Stimulated activated CD8-positive, alpha-beta memory T cell treated with anti-CD3 and anti-CD28 coated beads, Interleukin-7, amount 100 ng/mL, for 48 hours (primary cell): ENCODE measurements at places on chromosomes 3 and 15.
A peak's percentile ranks its signal among the peaks of the same experiment; 100 is the strongest.

- DNase-seq, result no peak
Measured at GRCh38 chr3:47890828-47891612, 88.1 kb downstream of the DHX30 start.

- DNase-seq, result no peak
Measured at GRCh38 chr15:81092559-81092902, 41.5 kb upstream of the CFAP161 start.

DNA sequence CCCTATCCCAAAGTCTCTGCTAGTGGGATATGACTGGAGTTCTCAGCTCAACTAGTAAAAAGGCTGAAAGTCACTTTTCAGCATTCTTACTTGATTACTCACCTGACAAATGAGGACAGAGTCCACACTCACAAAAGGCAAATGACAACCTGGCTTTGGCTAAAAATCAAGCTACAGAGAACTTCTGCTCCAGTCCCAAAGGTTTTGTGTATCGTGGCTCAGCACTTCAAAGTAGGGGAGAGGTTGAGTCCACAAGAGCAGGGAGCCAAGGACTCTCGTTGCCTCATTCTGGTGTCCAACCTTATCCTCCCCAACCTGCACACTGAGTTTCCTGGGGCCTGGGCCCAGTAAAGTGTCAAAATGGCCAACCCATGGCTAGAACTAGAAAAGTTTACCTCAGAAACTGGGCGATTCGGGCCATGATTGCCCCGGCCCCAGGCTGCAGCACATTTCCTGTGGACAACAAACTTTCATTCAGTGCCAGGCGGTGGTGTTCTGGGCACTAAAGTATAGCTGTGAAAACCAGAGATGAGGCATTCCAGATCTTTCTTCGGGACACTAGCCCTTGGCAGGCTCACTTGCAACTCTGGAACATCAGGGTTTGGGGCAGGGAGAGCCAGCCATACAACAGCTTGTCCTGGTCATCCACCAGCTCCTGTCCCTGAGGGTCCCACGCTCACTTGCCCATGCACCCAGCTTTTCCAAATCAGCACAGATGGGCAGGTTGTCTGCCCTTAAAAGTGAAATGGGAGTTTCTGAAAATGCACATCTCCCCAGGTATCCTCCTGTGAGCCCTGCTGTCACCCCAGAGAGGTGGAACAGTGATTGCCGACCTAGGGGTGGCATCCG, 3.1 kb downstream of the ACAA1 start:
- no peak for DNase-seq

GRCh38 chr15:90165659-90166489, 35.3 kb upstream of the SEMA4B start:
- no peak for DNase-seq

DNA sequence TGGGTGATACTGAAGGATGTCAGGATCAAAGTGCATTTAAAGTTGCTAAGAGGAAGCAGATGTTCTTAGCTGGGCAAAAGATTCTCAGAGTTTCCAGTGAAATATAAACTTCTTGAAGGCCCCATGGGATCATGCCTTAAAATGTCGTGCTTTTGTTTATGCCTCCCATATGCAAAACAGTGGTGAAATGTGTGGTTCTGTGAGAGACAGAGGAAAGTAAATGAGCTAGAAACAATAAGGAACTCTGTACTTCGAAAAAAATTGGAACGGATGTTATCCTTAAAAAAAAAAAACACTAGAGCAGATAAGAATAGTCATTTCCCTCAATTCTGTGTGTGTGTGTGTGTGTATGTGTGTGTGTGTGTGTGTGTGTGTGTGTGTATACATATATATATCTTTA, 497.0 kb upstream of the TBL1XR1 start:
- no peak for DNase-seq

DNA sequence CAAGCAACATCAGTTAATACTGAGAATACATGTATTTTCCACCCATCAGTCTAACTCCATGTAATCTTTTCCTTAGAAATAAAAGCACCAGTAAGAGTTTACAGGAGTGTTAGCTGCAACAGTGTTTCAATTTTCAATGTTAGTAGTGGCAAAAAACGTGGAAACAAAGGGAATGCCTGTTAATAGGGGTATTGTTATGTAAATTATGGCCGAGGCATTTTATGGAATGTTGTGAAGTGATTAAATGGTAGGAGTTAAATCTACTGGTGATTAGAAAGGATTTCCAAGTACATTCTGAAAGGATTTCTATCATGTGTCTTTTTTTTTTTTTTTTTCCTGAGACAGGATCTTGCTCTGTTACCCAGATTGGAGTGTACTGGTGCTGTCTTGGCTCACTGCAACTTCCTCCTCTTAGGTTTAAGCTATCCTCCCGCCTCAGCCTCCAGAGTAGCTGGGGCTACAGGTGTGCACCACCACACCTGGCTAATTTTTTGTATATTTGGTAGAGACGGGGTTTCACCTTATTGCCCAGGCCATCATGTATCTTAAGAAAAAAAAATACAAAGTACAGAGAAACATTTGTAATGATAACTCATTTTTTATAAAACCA, 6.6 kb downstream of the ATP6V1A start:
- DNase-seq, result no peak

GRCh38 chr3:146498002-146498736, 28.8 kb upstream of the PLSCR2 start:
- DNase-seq, result peak; percentile 36

- no peak for DNase-seq
Measured at GRCh38 chr3:158528076-158528674, 42.8 kb upstream of the MLF1 start.

GRCh38 chr3:194476784-194477183, 10.0 kb downstream of the ATP13A3 start:
- DNase-seq, result no peak

- no peak for DNase-seq
Measured at GRCh38 chr15:98519767-98520550, 128.4 kb upstream of the IGF1R start.

DNA sequence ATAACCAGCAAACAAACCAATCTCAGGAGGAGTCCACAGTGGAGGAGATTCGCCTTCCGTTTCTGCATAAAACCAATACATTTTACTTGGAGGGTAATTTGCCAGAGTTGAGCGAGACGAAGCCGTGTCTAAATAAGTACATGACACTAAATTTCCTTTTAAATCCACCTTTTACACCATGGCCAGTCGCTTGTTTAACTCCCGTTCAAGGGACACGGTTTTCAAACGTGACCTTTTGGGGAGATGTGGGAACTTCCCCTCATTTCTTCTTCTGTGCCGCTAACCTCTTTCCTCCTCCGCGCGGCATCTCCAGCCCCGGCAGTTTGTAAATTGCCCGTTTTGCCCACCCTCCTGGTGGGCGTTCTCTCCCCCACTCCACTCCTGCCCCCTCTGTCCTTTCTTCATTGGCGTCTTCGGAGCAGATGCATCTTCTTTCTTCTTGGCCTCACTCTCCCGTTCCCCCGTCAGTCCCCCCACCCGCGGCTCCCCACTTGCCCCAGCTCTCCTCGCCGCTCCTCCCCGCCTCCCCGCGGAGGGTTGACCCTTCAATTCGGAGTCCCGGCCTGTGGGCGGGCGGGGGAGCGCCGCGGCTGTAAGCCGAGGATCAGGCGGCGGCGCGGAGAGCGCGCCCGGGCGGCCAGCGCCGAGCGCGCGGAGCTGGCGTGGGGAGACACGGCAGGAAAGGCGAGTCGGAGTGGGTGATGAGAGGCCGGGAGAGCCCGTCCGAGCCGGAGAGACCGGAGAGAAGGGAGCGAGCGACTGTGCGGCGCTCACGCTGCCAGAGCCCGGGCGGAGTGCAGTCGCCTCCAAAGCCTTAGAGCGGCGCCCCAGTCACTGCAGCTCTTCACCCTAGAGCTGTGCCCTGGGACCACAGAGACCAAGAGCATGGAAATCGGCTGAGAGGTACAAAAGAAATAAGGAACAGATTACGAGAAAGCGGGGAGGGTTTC, at the start of gene NLGN1:
NLGN1 (plus strand) TSS at position 584 of the 950 bp plus-strand sequence.
- DNase-seq, result no peak

DNA sequence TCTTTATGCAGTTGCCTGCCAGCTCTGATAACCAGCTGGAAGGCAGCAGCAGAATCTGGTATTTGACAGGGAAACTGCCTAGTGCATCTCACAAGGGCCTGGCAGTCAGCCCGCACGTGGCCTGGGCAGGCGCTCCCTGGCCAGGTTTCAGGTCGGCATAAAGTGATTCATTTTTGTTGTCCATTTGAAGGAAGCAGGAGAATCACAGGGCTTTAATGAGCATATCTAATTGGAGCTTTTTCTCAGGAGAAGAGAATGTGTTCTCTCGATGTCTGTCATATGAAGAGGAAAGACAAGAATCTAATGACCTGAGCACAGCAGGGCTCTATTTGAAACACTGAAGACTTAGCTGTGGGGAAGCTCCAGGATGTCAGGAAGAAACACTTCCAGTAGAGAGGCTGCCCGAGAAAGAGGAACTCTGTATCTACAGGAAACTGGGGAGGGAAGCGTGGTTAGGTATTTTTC, 98.8 kb upstream of the MB21D2 start:
- no peak for DNase-seq

- DNase-seq, result no peak
Measured at GRCh38 chr3:33789183-33789954, 9.1 kb upstream of the PDCD6IP start.

DNA sequence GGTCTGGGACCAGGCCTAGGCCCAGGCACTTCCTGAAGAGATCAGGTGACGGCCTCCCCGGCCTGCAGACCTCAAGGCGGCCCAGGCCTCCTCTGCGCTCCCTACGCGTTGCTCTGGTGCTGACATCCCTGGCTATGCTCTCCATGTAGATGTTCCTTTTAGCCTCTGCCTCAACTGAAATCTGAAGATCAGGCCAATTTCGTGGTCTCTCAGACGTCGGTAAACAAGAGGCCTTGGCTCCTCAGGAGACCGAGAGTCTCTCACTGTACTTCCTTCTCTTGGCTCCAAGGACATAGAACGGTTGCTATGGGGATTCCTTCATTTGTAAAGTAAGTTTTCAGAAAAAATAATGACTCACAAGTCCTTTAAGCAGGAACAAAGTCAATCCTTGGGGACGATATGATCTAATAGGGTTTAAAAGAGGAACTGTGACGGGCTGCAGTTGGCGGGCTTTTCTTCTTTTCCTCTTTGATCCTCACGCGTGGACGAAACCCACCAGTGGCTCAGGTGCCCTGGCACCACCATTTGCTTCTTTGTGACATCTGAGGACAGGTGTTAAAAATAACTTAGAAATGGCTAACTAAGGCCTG, 55.6 kb upstream of the CGNL1 start:
- no peak for DNase-seq

DNA sequence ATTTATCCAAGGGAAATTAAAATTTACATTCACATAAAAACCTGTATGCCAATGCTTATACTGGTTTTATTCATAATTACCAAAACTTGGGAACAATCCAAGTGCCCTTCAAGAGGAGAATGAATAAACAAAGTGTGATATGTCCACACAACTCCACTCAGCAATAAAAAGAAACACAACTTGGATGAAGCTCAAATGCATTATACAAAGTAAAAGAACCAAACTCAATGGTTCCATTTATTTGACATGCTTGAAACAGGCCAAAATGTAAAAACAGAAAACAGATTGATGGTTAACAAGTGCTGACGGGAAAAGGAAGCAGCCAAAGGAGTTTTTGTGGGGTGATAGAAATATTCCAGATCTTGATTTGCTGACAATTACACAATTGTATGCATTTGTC, 23.5 kb downstream of the OCA2 start:
- DNase-seq, result no peak

- DNase-seq, result no peak
Measured at GRCh38 chr3:65265511-65265910, 577.7 kb upstream of the ADAMTS9 start.

DNA sequence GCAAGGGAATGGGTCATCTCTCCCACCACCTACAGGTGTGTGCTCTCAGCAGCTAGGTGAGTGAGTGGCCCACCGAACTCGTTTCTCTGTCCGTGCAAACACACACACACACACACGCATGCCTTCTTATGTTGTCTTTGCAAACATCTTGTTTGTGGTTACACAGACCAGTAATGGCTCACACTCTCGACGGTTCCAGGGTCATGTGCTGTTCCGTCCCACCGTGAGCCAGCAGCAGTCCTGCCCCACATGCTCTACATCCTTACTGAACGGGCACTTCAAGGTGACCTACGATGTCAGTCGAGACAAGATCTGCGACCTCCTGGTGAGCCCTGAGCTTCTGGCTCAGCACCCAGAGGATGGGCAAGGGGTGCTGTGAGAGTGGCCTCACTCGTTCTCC, 4.3 kb downstream of the ITIH1 start:
- no peak for DNase-seq

- no peak for DNase-seq
Measured at GRCh38 chr3:13749063-13749764, 130.7 kb downstream of the WNT7A start.

GRCh38 chr3:27353221-27353620, 16.0 kb downstream of the NEK10 start:
- no peak for DNase-seq

GRCh38 chr3:58384381-58385090, 49.1 kb downstream of the PDHB start:
- no peak for DNase-seq

GRCh38 chr3:86249833-86250232, 741.1 kb downstream of the VGLL3 start:
- DNase-seq, result no peak

DNA sequence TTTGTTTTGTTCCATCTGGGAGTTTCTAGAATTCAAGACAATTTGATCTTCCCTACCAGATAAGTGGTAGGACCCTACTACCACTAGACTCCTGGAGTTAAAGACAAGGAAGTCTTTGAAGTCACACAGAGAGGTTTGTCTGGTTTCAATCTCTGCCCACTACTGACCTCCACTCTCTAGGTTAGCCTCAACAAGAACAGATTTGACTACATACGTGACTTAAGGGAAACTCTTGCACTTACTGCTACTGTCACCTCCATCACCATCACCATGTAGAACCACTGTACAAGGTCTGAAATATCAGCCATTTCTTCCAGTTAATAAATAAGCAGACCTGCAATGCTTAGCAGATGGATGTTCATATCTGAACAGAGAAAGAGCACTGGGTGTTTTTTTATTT, 148.3 kb upstream of the ARHGEF26 start:
- DNase-seq, result no peak

GRCh38 chr3:123344175-123344906, 104.5 kb downstream of the ADCY5 start:
- DNase-seq, result no peak

- no peak for DNase-seq
Measured at GRCh38 chr15:98604983-98605382, 43.4 kb upstream of the IGF1R start.

GRCh38 chr3:161475905-161476304, 20.7 kb upstream of the OTOL1 start:
- no peak for DNase-seq

- no peak for DNase-seq
Measured at GRCh38 chr3:188442430-188442829, 288.5 kb downstream of the LPP start.

DNA sequence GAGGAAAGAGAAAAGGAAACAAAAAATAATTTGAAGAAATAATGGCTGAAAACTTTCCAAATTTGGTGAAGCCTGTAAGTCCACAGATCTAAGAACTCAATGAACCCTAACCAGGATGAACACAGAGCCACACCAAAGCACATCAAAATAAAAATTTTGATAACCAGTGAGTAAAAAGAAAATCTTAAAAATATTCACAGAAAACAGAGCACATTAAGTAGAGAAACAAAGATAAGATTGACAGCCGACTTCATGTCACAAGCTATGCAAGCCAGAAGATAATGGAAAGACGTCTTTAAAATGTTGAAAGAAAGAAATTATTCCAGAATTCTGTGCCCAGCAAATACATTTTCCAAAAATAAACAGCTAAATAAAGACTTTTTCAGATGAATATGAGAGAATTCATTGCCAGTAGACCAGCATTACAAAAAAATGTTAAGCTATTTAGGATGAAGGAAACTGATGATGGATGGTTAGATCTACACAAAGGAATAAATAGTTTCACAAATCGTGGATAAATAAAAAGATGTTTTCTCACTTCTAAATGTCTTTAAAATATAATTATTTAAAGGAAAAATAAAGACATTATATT, 140.2 kb upstream of the SKOR1 start:
- DNase-seq, result no peak
